Stimulated activated CD4-positive, alpha-beta T cell treated with anti-CD3 and anti-CD28 coated beads, Interleukin-15, amount 100 ng/mL, for 48 hours (primary cell): ENCODE measurements at places on chromosomes 7 and 10.

DNA sequence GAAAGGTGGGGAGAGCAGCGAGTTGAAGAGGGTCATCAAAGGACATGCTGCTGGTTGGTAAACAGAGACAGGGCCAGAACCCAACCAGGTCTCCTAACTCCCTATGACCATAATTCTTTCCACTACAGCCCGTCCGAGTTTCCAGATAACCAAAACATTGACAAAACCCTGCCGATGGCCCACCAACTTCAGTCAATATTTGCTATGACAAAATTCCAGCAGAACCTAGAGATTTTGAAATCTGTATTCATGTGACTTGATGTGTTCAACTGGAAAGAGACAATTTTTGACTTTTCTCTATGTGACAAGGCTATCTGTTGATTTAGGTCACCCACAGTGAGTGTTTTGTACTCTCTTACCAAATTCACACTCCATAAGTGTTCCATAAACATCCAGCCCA is 86.7 kb downstream of the NHLRC2 start:
- no peak for DNase-seq

GRCh38 chr10:95445837-95446486 is 115.2 kb downstream of the SORBS1 start:
- no peak for DNase-seq

GRCh38 chr10:133341983-133342382 is 5.2 kb upstream of the PRAP1 start:
- no peak for DNase-seq

DNA sequence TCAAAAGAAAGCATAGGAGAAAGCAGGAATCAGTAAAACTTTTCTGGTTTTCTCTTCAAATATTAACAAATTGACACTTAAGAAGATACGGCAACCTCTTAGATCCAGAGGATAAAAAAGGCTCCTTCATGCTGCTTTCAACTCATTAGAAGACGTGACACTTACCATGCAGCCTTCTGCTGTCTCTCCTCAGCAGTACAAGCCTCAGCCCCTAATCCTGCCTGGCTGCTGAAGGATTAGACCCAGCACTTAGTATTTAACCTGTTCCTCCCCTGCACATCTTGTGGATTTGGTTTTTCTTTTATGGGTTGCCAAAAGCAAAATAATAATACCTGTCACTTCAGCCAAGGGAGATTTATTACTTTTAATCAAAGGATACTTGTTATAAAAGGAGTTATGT is 108.4 kb downstream of the LYZL1 start:
- DNase-seq: no peak

DNA sequence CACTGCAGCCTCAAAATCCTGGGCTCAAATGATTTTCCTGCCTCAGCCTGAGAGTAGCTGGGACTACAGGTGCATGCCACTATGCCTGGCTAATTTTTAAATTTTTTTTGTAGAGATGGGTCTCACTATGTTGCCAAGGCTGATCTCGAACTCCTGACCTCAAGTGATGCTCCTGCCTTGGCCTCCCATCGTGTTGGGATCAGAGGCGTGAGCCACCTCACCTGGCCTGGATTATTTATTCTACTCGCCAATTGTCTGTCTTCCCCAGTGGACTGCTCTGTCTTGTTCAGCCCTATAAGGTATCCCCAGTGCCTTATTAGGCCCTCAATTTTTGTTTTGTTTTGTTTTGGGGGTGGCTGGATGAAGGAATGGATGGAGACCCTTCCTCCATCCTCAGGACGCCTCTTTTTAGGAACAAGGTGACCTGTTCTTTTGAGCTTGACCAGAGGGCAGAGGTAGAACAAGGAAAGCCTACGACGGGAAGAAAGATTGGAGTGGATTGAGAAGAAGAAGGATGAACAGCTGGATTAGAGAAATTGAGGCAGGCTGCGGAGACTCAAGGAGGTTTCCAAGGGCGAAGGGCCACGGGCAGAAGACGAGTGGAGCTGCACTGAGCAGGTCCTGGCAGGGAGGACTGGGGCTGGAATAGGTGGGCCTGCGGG is 541 bp upstream of the DENND10 start:
- no peak for DNase-seq

DNA sequence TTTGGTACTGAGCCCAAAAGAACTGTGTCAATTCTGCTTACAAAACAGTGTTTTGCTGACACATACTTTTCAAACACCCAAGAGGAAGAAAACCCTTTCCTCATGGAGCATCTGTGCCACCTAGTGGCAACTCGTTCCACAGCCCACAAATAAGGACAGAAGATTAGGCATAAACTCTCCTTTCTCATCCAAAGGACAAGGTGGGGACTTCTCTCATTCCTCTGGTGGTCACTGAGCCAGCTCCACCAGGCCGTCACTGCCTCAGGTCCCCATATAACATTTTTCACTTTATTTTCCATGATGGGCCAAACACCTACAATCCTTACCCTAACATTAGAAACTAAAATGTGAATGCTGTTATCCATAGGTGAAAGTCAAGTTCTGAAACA is 76.9 kb downstream of the RNF216 start:
- peak; percentile 23 for DNase-seq

DNA sequence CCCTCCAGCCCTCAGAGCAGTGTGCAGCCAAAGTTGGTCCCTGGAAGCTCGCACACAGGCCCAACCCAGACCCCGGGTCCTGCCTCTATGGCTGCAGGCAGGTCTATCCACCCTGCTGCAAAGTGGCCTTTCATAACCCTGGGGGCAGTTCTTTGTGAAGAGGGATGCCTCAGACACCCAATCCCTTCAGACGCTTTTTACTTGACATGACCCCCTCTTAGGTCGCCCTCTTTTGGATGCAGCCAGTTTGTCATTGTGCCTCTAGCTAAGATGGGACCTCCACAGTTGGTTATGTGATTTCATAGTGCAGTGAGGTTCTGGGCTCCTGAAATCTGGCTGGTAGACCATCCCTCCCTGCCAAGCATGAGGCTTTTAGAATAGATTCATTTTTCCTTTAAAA is 27.3 kb downstream of the SMKR1 start:
- DNase-seq: no peak

DNA sequence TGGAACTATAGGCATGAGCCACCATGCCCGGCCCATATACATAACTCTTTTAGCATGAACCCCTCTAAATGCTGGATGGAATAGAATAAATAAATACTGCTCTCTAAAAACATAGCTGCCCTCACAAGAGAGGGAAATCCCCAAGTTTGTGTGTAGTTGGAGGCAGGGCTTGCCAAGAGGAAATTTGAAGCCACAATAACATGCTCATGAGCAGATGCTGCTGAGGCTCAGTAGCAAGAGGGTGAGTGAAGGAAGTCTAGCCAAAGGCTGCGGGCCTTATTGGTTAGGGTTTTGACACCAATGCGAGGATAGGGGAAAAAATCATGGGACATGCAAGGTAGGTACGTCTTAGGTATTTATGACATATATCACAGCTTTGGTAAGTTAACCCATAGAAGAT is 17.3 kb downstream of the TPK1 start:
- DNase-seq: no peak

- no peak for DNase-seq
These were observed 230.8 kb downstream of the FOXP2 start for GRCh38 chr7:114645451-114645850.

GRCh38 chr7:45219801-45220435 is 62.3 kb downstream of the RAMP3 start:
- no peak for DNase-seq

GRCh38 chr10:126097558-126098225 is 201.3 kb downstream of the FANK1 start:
- DNase-seq: no peak

DNA sequence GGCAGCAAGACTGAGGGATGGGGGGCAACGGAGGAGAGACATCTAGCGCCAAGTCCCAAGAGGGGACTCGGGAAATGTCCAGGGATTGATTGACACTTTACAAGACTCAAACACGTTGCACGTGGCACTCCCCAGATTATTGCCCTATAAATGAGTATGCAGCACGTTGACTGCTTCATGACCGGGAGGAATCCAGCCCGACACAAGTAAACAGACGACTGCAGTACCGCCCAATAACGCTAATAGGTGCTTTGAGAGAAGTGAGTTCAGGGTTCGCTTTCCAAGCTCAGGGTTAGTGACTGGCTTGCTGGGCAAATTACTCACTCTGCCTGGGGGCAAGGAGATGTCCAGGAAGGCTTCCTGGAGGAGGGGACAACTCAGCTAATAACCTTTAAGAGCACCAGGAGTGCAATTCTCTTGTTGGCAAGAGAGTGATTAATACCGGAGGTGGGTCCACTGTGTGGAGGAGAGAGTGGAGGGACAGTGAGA is 73.3 kb upstream of the MYL10 start:
- no peak for DNase-seq

DNA sequence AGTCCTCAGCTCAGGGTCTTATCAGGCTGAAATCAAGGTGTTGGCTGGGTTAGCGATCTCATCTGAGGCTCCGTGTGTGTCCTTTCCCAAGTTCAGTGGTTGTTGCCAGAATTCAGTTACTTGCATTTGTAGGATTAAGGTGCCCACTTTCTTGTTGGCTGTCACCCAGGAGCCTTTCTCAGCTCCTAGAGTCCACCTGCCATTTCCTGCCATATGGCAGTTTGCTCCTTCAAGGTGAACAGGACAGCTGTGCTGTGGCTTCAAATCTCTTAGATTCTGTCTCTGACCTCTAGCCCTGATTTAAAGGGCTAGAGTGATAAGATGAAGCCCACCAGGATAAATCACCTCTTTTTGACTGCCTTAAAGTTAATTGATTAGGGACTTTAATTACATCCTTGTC is 1.0 kb upstream of the HIF1AN start:
- DNase-seq: no peak

DNA sequence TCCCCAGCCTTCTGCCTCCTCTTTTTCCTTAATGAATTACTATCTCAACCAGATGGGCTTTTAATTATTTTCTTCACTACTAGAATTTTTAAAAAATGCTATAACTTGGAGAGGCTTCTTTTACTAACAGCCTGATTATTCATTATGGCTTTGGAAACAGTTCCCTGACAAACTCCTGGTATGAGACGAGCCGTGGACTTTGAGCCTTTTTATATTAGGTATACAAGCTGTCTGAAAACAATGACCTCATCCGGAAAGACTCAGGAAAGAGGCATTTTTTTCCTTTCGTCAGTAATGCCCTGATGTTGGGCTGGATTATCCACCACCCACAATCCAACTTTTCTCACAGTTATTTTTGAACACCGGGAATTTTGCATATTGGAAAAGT is 26.7 kb upstream of the ABLIM1 start:
- DNase-seq: no peak

DNA sequence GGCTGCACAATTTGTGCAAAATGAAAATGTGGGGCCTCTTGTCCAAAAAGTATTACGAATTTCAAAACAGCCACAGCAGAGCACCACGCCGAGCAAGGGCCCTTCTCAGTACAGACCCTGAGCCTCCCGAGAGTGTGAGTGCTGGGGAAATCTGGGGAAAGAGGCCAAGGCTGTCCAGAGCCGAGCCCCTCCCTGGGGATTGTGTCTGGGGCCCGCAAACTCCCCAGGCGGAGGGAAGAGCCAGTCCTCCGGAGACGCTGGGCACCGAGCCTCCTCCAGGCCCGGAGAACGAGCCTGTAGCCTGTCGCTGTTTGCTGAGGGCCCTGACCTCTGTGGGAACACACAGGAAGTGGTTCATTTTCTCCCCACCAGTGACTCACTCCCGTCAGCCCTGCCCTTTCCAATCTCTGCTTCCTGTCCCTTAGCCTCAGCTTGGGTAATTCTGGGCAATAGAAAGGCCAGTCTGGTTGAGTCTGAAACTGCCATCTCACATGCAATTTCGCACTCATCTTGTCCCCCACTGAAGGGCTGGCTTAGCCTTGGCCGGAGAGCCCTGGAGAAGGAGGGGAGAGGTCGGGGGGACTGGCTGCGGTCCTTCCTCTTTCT is 19.5 kb upstream of the GNA12 start:
- peak; percentile 76 for DNase-seq

DNA sequence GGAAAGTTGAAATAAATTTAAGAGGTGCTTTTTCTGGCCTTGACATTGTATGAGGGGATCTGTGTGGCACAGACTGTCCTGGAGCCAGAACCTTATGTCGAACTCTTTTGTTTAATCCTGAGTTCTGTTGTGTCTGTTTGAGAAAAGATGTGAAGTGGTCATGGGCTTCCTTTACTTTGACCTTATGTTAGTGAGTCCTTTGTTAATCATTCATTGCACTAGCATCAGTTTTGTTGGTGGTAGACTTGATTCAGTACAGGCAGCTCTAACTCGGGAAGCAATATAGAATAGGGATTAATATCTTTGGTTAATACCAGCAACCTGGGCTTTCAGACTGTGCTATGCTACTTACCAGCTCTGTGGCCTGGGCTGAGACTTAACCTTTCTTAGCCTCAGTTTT is 123.9 kb upstream of the FZD1 start:
- no peak for DNase-seq

- DNase-seq: no peak
These were observed 335.1 kb upstream of the SEMA3A start for GRCh38 chr7:84529480-84530205.

- DNase-seq: no peak
These were observed 39.7 kb upstream of the ZNF32 start for GRCh38 chr10:43688348-43688892.

DNA sequence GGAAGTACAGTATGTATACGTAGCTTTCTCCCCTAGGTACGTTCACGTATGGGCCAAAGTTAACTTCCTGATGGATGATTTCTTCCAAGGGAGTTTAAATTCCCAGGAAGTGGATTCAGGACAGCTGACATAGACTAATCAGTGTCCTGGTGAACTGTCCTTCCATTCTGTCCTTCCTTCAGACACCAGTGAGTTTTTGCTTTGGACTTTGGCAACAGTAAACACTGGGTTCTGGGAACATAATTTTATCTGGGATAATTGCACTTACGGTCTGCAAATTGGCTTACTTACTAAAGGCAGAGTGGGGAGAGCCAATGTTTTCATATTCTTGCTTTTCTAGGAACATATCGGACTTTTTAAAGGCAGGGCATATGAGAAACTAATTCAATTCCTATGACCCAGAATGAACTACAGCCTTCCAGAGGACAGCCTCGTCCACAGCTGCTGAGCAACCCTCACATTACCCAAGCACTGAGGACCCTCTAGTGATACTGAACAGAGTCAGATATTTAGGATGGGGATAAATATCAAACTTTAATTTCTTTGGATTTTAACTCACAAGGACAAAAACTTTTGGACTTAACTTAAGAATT is 97.9 kb downstream of the RAB18 start:
- no peak for DNase-seq

DNA sequence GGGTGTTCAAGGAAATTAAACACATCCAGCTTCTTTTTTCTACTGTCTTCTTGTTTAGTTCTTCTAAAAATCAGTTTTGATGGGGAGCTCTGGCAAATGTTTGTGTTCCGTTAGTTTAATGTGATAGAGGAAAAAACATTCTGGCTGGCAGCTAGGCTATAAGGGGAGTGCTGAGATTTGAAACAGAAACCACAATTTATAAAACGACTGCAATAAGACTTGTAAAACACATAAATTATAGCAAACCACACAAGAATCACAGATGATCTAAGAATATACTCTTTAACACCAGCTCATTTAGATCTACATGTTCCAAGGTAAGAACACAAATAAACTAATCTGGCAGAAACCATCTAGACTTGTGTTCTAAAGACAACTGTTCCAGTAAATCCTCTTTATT is 425.5 kb downstream of the CNTNAP2 start:
- no peak for DNase-seq
